ENCODE measurements at places on chromosomes 12 and 14.

DNA sequence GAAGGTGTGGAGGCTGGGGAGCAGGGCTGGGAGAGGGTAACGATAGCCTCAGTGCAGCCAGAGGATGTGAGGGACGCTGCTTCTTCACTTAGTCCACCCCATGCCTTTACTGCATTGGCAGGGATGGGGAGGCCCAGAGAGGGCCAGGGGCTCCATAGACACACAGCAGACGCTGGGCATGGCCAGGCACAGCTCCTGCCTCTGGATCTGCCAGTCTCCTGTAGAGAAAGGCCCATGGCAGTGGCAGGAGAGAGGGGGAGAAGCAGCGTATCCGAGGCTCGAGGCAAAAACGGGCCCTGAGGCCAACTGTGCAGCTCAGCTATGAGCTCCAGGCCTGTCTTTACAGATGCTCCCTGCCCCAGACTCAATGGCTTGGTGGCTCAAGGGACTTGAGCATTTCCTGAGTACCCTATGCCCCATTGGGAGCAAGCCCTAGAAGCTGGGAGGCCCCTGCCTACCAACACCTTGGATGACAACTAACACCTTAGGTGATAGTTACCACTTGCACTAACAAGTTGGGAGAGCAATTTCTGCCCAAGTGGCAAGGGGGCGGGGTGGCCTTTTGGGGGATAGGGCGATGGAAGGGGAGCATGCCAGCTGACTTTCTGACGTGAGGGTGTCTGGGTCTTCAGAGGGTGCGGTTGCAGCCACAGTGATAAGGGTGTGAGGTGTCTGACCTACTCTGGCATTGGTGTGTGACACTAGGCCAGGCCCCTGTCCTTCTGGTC lies 5.0 kb upstream of the LBHD2 start:
- DNase-seq = no peak

GRCh38 chr12:75196865-75197264 lies 12.8 kb downstream of the KCNC2 start:
- no peak for DNase-seq

- no peak for DNase-seq
These were observed 77.2 kb downstream of the BHLHE41 start for GRCh38 chr12:26047401-26048226.

DNA sequence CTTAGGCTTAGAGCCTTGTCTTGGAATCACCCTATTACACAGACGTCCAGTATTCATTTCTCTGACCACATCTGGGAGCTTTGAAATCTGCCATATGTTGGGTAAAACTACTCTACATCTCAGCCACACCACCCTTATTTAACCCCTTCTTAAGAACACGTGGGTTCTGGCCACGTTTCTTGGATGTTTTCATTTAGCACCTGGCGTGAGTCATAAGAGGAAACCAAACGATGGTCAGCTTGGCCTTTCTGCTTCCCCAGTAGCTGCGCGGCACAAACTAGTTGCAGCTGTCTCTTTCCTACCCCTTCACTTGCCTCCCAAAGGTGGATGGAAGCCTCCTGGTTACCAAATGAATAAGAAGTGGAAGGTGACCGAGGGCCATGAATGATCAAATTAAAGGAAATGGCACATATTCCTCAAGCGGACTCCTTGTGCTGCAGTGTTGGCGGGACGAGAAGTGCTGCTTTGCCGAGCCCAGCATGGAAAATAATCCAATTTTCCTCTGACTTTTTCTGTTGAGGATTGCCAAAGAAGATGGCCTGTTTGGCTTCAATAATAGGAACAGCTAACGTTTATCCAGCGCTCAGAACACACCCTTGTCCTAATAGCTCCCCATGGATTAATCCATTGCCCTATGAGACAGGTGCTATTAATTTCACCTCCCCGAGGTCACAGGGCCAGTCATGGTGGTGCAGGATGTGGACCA lies 154.1 kb downstream of the ZNF664 start:
- no peak for DNase-seq

DNA sequence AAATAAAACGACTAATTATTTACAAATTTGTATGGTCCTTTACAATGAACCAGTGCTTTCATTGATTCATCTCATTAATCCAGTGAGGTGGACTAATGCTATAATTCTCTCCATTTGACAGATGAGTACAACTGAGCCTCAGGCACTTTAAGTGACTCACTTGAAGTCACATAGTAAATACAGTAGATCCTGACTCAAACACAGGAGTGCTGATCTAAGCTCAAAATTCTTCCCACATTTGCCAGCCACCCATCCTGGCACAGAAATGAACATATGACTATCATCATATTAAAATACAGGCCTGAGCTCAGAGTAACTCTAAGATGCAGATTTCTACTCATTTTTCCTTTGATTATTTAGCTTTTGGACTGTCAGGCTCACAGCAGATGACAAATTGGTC lies 30.6 kb downstream of the SLC16A7 start:
- no peak for DNase-seq
